ENCODE measurements at places on chromosomes 4 and X.

DNA sequence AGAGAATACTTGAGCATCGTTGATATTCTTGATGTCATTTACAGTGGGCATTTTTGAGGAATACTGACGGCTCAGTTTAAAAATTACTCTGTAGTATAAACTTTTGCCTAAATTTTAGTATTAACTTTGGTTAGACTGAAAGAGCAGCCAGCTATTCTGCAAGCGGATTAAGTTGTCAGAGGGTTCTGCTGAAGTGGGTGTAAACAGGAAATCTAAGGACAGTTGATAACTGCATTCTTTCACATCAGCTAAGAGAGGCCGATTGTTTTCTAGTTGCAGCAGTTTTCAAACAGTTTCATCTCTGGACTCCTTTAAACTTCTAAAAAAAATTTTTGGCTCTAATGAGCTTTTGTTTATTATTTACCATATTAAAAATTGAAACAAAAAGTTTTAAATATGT, 149.6 kb downstream of the RAPGEF2 start:
- no peak for DNase-seq

- no peak for DNase-seq
Observed at GRCh38 chr4:55358668-55359067, 12.6 kb downstream of the SRD5A3 start.

- DNase-seq: no peak
Observed at GRCh38 chr4:100208459-100208858, 18.2 kb upstream of the DDIT4L start.

DNA sequence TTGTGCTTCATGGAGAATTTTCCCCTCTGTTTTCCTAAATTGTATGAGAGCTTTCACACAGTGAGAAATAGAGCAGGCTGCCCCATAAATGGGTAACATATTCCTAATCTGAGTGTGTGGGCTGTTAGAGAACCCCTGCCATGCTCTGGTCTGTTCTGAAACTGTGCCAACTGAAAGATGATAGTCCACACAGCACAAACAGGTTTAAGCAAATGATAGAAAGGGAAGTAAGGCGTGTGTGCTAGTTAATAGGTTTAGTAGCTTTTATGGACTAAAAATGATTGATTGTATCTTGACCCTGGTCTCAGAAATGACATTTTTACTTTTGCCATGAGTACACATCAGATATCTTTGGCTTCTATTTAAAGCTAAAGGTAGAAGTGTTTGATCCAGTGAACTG, 106.2 kb downstream of the PRRG1 start:
- no peak for DNase-seq

GRCh38 chr4:168805341-168805740, 204.7 kb downstream of the CBR4 start:
- DNase-seq: no peak

GRCh38 chr4:89023140-89023539, 33.8 kb downstream of the FAM13A start:
- no peak for DNase-seq

- DNase-seq: no peak
Observed at GRCh38 chr4:139234253-139234652, 45.8 kb downstream of the MGARP start.

DNA sequence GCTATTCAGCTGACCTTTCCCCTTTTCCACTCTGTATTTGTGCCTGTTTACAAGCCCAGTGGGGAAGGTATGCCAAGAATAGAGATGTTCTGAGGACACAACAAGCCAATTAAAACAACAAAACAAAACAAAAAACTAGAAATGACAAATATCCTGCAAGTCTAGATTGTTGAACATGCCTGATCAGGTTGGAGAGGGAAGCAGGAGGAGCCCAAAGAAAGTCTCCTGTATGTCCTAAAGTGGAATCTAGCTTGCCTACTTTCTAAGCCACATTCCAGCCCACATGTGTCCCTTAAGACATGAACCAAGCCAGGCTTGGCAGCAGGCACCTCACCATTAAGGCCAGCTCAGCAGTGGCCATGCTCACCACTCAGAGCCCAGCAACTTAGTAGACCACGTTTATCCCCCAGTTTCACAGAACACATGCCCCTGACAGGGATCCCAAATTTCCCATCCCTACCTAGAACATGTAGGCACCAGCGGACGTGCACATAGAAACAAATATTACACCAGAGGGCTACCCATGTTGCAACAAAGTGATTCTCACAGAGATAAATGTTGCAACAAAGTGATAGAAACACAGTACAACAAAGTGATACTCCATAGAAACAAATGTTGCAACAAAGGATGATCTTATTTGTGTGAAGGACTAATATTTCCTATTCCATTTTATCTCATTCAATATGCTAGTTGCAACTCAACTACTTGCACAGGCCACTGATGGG, 48.3 kb downstream of the CD99L2 start:
- no peak for DNase-seq

- no peak for DNase-seq
Observed at GRCh38 chr4:17920681-17921080, 100.9 kb downstream of the LCORL start.

All from stimulated activated CD4-positive, alpha-beta T cell treated with anti-CD3 and anti-CD28 coated beads, Interleukin-15, amount 100 ng/mL, for 1 hour (primary cell).